Caco-2 (cell line): ENCODE measurements at places on chromosomes 4 and X. TPM values are rescaled to one million over a fixed set of nuclear protein-coding genes. Genes with fewer than 3 reads are reported as not detected.

The FHIP1A gene
- 18.9 and 22.3 TPM in 2 replicates for total RNA-seq

The HPGDS gene
- not detected in 2 replicates for total RNA-seq

The XAGE1A gene
- not detected in 2 replicates for total RNA-seq

The NHS gene
- 2.2 and 2.5 TPM in 2 replicates for total RNA-seq

The RWDD4 gene
- total RNA-seq: 15.3 and 17.4 TPM in 2 replicates

DNA sequence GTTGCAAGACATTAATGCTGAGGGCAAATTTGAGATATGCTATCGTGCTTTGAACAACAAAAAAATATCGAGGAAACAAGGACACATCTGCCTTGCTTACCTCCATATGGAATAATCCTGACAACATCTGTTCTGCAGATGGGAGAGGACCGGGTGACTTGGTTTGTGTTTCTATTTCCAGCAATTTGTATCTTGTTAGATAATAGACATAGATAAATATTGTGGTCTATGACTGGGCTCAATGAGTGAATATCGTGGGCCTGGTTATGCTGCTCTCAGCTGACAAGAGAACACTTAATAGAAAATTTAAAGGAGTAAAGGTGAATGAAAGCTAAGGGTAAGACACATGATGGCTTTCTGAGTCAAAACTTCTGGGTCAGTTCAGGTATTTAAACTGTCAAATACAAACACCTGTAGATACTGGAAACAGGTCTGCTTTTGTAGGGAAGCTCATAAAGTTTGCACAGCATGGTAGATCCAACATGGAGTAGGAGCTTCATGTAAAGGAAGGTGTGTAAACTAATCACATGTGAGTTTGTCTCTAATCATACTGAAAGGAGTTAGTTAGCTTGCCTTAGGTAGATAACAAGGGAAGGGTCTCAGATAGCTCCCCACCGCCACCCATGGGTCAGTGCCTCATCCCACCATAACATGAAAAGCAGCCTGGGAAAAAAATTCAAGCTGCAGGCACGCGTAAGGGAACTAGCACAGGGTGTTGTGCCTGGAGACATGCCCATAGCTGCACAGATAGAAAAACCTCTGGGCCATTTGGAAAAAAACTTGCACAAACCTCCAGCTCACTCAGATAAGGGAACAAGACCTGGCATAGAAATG is 904.1 kb upstream of the EPHA5 start:
- no peaks in the 10 kb centered on the region for H3K27me3 ChIP-seq
- H3K4me1 ChIP-seq: peaks cover 8% of the 10 kb centered on the region
- no peaks in the 10 kb centered on the region for H3K36me3 ChIP-seq
- no peak overlapping the region for H3K27ac ChIP-seq
- DNase-seq: no peak

The ITGB1BP2 gene
- 4.2 and 6.1 TPM in 2 replicates for total RNA-seq

The MAGT1 gene
- total RNA-seq: 75.0 and 75.7 TPM in 2 replicates

DNA sequence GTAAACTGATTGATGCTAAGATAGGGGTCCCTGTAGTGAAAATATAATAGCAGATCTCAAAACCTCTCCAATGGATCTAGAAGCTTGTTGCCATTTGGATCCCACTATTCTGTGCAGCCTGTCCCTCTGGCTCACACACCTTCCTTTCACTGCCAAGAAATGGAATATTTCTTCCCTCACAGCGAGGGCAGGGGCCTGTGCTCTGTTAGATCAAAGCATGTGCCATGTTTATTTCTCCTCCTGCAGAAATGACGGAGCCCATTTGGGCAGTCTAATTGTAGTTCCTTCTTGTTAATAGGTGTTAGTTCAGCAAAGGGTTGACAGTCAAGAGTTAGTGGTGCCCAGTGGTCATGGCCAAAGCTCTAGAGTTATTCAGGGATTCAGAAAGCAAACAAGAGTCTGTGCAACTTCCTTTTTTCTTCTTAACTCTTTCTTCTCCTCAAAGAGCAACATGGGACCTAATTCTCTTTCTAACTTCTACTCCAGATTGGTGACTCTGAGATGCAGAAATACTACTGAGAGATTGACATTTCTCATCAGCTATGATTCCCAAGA is 106.8 kb downstream of the STOX2 start:
- no peaks in the 10 kb centered on the region for H3K4me1 ChIP-seq
- H3K27me3 ChIP-seq: no peaks in the 10 kb centered on the region
- DNase-seq: no peak

DNA sequence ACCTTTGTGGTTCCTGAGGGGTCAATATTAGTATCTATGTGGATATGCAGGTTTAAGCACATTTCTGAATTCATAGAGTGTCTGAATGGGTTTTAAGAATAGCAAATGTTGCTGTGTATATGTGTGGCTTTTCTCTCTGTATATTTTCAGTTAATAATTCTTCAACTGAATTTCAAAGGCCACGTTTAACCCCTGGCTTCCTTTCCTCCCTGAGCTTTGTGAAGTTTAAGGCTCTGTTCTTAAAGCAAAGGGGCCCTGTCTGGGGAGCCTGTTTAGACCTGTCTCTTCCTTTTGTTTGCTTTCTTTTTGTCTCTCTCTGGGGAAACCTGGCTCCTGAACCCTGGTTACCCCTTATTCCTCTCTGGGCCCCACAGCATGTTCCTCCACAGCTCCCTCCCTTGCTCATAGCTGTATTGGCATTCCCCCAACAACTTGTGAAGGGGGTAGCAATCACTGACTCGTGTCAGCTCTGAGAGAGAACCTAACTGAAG is 139.1 kb downstream of the COL4A6 start:
- peak; percentile 4 for DNase-seq
- H3K4me1 ChIP-seq: no peaks in the 10 kb centered on the region; the same call in 1 of the 2 replicates
- no peaks in the 10 kb centered on the region for H3K36me3 ChIP-seq
- H3K4me3 ChIP-seq: no peak overlapping the region

The C4orf51 gene
- total RNA-seq: not detected in 2 replicates

The FGD1 gene
- total RNA-seq: 4.1 and 4.2 TPM in 2 replicates

- H3K27me3 ChIP-seq: no peaks in the 10 kb centered on the region
- H3K4me3 ChIP-seq: no peak overlapping the region
- H3K27ac ChIP-seq: no peak overlapping the region
- H3K4me1 ChIP-seq: no peaks in the 10 kb centered on the region
Observed at GRCh38 chr4:38539501-38539900, 124.5 kb upstream of the KLF3 start.

GRCh38 chrX:88944661-88945060 is 197.6 kb downstream of the CPXCR1 start:
- no peak for DNase-seq
- H3K27me3 ChIP-seq: no peaks in the 10 kb centered on the region
- no peaks in the 10 kb centered on the region for H3K36me3 ChIP-seq
- H3K27ac ChIP-seq: no peak overlapping the region

- H3K27ac ChIP-seq: no peak overlapping the region
- H3K27me3 ChIP-seq: no peaks in the 10 kb centered on the region
- no peaks in the 10 kb centered on the region for H3K4me1 ChIP-seq
- no peaks in the 10 kb centered on the region for H3K36me3 ChIP-seq
- H3K4me3 ChIP-seq: no peak overlapping the region
- no peak for DNase-seq
Observed at GRCh38 chr4:153937289-153937688, 148.4 kb upstream of the SFRP2 start.

DNA sequence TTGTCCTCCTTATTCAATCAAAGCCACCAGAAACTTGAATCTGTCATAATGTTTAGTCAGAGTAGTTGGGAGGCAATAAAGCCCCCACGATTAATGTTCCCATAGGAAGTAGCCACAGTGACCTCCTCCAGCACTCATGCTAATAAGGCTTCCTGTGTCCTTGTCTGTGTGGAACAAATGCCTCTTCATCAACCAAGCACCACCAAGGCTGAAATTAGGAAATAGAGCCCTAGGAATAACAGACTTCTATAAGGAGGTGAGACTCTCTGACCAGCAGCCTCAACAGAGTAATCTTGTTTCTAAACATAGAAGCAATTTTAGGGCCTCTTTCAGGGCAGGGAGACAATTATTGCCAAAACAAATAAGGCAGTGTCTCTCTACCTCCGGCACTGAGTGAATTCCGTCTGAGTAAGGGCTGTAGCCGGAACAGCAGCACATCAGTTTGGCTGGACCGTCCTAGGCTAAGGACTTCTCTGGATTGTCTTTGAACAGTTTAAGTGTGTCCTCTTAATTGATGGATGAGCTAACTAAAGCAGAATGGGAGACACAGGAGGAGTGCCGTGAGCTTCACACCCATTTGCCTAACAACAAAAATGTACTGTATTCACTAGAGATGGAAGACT is 329.2 kb upstream of the HAND2 start:
- H3K4me1 ChIP-seq: no peaks in the 10 kb centered on the region
- no peak overlapping the region for H3K4me3 ChIP-seq
- H3K27ac ChIP-seq: no peak overlapping the region
- no peaks in the 10 kb centered on the region for H3K27me3 ChIP-seq
- DNase-seq: no peak
- no peaks in the 10 kb centered on the region for H3K36me3 ChIP-seq

GRCh38 chr4:71938776-71939175 is 93.0 kb upstream of the NPFFR2 start:
- no peak overlapping the region for H3K27ac ChIP-seq
- no peak for DNase-seq
- no peaks in the 10 kb centered on the region for H3K4me1 ChIP-seq
- H3K27me3 ChIP-seq: no peaks in the 10 kb centered on the region
- H3K4me3 ChIP-seq: no peak overlapping the region

The DRP2 gene
- total RNA-seq: 0.09 and 0.14 TPM in 2 replicates

- H3K27me3 ChIP-seq: no peaks in the 10 kb centered on the region
- no peak overlapping the region for H3K27ac ChIP-seq
- no peak overlapping the region for H3K4me3 ChIP-seq
- no peak for DNase-seq
Observed at GRCh38 chr4:119038116-119038841, 97.4 kb upstream of the MYOZ2 start.

DNA sequence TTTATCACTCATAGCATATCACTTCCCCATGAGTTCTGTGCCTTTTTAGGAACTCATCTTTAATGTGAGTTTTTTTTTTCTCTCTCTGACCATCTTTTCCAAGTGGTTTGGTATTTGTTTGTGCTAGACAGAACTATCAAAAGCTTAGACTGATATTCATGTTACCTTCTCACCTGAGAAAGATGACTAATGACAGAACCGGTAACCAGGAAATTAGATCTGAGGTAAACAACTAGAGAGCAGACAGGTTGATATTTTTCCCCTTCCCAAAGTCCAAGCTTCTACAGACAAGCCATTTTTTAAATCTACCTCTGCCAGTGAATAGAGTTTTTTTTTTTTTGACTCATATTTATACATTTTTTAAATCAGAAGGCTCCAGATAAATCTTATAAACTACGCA is 17.0 kb upstream of the SRD5A3 start:
- H3K4me1 ChIP-seq: no peaks in the 10 kb centered on the region
- no peak overlapping the region for H3K27ac ChIP-seq
- no peaks in the 10 kb centered on the region for H3K27me3 ChIP-seq
- no peaks in the 10 kb centered on the region for H3K36me3 ChIP-seq
- H3K4me3 ChIP-seq: no peak overlapping the region

- DNase-seq: no peak
- H3K36me3 ChIP-seq: no peaks in the 10 kb centered on the region
- H3K4me3 ChIP-seq: no peak overlapping the region
- no peaks in the 10 kb centered on the region for H3K4me1 ChIP-seq
Observed at GRCh38 chr4:146224326-146224966, 10.1 kb downstream of the REELD1 start.

- no peak for DNase-seq
- no peak overlapping the region for H3K4me3 ChIP-seq
- no peaks in the 10 kb centered on the region for H3K36me3 ChIP-seq
- no peaks in the 10 kb centered on the region for H3K4me1 ChIP-seq
- H3K27ac ChIP-seq: no peak overlapping the region
Observed at GRCh38 chr4:7206385-7206784, 14.0 kb downstream of the SORCS2 start.

- H3K4me1 ChIP-seq: no peaks in the 10 kb centered on the region
- H3K27me3 ChIP-seq: no peaks in the 10 kb centered on the region
- H3K27ac ChIP-seq: no peak overlapping the region
- H3K4me3 ChIP-seq: no peak overlapping the region
- no peak for DNase-seq
Observed at GRCh38 chrX:130594453-130594916, 192.7 kb downstream of the RBMX2 start.

DNA sequence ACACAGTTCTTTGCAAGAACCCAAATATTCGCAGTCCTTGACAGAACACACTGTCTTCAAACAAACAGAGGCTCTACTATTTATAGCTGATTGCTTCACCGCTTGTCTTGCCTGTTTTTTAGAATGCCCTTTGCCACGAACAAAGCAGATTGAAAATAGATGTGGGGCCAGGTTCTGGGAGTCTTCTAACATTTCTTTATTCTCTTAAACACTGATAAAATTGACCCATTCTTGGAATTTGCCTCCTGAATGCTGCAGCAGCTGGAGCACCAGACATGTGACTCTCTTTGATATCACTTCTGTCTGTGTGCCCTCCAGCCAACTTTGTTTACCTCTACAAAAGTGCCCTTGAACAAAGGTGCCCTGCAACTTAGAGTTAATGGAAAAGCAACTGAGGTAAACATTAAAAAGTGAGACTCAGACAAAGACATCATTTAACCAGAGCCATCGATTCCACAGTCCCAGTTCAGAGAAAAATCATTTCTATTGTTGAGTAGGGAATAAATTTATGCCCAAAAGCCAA is 64.2 kb upstream of the SPP1 start:
- no peaks in the 10 kb centered on the region for H3K27me3 ChIP-seq
- peak; percentile 5 for DNase-seq
- no peak overlapping the region for H3K27ac ChIP-seq
- no peaks in the 10 kb centered on the region for H3K36me3 ChIP-seq

The HELT gene
- total RNA-seq: not detected in 2 replicates

DNA sequence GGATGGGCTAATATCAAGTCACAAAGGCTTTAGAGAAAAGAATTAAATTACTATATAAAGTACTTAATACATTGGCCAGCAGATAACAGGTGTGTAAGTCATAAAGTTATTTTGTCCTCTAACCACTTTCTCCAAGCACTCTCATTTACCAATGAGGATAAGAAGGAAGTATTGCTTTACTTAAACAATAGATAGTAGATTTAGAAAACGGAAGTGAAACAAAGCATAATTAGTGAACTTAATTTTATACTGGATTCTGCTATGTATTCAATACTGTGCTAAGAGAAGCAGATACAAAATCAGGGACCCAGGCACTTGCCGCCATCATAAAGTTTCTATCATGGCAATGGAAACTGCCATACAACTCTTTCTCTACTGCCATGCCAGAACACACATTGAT is 24.0 kb downstream of the AFM start:
- H3K27me3 ChIP-seq: no peaks in the 10 kb centered on the region
- no peaks in the 10 kb centered on the region for H3K36me3 ChIP-seq
- no peaks in the 10 kb centered on the region for H3K4me1 ChIP-seq
- no peak overlapping the region for H3K27ac ChIP-seq
- no peak for DNase-seq
- no peak overlapping the region for H3K4me3 ChIP-seq

The ANXA10 gene
- not detected in 2 replicates for total RNA-seq

DNA sequence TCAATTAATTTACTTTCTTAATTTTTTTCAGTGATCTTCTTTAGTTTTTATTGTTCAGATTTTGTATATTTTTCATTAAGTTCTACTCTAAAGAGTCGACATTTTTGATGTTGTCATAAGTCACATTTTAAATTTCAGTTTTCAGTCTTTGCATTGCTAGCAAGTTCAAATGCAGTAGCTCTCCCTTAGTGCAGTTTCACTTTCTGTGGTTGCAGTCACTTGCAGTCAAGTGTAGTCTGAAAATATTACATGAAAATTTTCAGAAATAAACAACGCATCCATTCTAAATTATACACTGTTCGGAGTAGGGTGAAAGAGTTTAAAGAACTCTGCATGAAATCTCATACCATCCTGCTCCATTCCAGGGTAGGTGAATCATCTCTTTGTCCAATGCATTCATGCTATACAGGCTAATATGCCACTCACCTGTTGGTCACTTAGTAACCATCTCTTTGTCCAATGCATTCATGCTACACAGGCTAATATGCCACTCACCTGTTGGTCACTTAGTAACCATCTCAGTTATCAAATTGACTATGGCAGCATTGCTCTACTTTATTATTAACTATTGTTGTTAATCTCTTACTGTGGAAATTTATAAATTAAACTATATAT is 356.9 kb downstream of the STPG2 start:
- no peaks in the 10 kb centered on the region for H3K36me3 ChIP-seq
- no peak overlapping the region for H3K4me3 ChIP-seq
- no peaks in the 10 kb centered on the region for H3K27me3 ChIP-seq
- no peak overlapping the region for H3K27ac ChIP-seq
